ENCODE measurements at places on chromosomes 4 and X.

- no peak for DNase-seq
Observed at GRCh38 chr4:39021631-39022030, 10.6 kb downstream of the TMEM156 start.

GRCh38 chr4:186688150-186688943, 35.3 kb downstream of the FAT1 start:
- no peak for DNase-seq

- no peak for DNase-seq
Observed at GRCh38 chrX:82362550-82362949, 1145.5 kb upstream of the POU3F4 start.

DNA sequence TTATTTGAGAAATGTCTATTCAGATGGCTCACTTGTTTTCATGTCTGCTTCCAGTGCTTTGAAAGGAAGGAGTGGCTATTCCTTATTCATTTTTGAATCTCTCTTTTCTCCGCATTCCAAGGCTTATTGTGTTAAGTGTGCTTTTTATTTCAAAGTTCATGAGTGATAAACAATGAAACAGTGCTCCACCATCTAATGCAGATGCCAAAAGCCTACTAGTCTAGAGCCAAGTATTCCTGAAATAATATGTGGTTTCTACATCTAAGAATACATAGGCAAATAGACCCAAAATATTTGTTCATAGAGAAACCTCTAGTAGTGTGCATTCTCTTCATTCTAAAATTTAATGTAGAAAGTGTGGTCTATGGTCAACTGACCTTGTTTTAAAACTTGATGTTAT, 187.3 kb downstream of the GABRB1 start:
- no peak for DNase-seq

- no peak for DNase-seq
Observed at GRCh38 chr4:68209003-68209402, 36.5 kb downstream of the TMPRSS11B start.

DNA sequence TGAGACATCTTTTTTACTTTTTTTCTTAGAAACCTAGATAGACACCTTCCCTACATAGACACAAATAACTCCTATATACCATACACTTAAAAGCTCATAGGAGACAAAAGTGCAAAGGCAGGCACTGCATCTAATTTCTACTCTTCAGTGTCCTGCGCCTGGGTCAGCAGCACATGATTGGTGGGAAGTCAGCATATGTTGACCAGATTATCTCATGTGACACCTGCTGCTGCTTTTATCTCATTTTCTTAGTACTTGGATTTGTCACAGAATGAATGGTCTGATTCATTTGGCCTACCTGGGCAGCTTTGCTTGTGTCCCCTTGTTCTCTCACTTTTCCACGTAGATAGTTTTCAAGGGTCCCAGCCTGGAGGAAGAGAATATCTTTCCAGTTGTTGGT, 24.9 kb upstream of the LNX1 start:
- DNase-seq: no peak

GRCh38 chr4:89491761-89492160, 184.2 kb upstream of the GPRIN3 start:
- no peak for DNase-seq

DNA sequence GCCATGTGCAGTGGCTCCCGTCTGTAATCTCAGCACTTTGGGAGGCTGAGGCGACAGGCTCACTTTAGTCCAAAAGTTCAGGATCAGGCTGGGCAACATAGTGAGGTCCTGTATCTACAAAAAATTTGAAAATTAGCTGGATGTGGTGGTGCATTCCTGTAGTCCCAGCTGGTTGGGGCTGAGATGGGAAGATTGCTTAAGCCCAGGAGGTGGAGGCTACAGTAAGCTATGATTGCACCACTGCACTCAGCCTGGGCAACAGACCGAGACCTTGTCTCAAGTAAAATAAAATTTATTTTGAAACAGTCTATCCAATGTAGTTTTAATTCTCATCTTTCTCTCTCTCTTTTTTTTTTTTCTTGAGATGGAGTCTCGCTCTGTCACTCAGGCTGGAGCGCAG, 21.1 kb downstream of the RBM10 start:
- no peak for DNase-seq

DNA sequence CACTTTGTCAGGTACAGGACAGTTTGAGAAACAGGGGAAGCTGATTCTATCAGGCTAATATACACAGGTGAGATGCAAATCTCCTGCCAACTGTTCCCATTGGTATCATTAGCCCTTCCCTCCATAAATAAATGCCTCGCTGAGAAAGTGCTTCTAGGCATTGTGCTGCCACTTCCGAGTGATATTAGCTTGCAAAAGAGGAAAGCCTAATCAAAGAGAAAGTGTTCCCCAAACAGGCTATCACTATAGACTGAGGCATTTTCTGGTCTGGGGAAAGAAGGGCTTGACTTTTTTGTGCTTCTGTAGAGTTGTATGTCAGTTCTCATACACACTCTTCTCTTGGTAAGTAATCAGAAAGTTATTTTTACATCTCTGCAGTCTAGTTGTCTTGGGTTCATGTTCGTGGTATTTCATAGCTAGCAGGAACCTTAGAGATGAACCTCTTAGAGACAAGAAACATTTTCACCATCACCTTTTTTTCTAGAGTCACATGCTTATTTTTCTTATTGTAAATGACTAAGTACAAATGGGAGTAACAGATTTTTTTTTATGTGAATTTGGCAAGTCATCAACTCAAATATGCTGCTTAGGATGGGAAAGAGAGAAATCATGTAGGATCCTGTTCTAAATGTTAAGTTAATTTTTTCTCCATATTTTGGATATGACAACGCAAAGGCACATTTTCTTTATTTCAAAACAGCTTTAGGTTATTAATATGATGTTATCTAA, 1009.8 kb downstream of the ADGRL3 start:
- DNase-seq: no peak

- no peak for DNase-seq
Observed at GRCh38 chr4:20625426-20625825, 74.8 kb upstream of the PACRGL start.

DNA sequence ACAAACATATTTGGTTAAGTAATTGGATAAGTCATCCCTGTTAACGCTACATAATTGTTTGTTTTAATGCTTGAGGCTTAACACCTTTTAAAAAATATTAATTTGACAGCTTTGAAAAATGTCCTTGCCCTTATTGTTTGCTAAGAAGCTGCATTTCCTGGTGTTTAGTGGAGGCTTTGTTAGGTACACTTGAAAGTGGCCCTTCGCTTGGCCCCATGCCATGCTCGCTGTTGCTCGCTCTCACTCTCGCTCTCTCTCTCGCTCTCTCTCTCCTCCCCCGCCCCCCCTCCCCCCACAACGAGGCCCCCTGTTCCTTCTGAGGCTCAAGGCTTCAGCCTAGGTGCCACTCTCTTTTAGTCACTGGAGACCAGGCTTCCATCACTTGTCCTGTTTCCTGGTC, 139.6 kb downstream of the DCLK2 start:
- no peak for DNase-seq

DNA sequence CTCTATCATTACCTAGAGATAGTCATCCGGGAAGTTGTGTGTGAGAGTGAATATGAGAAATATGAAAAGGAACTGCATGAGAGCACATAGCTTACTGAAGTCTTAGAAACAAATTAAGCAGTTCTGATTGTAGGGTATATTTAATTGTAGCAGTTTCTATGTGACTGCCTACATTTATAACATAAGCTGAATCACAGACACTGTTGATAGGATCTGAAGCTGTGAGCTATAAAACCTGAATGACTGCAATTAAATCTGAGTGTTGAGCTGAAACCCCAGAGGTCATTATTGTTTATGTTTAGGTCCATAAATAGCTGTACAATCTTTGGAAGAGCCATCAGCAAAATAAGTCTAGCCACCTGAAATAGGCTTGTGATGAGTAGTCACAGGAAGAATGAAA, 210.1 kb upstream of the CXCL13 start:
- no peak for DNase-seq

DNA sequence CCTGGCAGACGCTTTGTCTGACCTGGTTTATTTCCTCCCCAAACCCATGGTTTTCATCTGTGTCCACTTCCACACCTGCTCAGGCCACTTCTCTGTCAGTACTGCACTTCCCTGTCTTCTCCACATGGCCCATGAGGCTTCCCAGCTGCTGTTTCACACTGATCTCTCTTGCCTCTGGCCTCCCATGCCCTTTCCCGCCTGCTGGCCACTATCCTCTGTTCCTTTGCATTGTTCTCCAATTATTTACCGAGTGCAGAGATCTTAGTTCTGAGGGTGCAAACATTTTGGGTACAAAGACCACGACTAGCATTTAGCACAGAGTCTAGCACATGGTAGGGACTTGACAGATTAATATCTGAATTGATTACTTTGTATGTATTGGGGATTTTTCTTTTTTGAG, 174.8 kb upstream of the NPY2R start:
- DNase-seq: no peak

- DNase-seq: no peak
Observed at GRCh38 chr4:81919223-81919622, 447.5 kb upstream of the RASGEF1B start.

DNA sequence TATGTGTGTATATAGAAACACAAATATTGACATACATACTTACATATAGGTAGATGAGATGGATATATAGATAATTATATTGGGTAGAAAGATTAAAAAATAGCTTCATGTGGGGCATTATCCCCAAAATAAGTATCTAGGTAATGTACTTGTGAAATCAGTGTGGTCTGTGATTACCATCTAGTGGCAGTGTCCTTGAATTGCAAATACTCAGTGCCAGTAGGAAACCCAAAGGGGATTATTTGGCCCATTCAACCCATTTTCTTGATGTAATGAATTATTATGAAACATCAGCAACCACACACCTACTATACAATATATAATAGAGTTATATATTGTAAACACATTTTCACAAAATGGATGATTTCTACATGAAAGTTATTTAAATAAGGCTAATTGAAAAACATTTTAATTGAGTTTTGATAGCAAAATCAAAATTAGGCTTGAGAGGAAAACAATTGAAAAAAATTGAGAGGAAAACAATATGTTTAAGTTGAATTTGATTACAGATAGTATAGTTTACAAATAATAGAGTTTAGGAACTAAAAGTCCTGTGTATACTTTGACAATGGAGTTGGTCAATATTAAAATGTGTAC, 389.4 kb downstream of the GALNTL6 start:
- no peak for DNase-seq

GRCh38 chrX:30821116-30821515, 67.9 kb downstream of the TAB3 start:
- no peak for DNase-seq

GRCh38 chr4:10491401-10491800, 34.2 kb upstream of the ZNF518B start:
- DNase-seq: no peak
